Lung (tissue), 17 donors: ENCODE measurements at places on chromosomes 13 and 19. TPM values are rescaled to one million over a fixed set of nuclear protein-coding genes. Genes with fewer than 3 reads are reported as not detected.

The TEX26 gene
- polyA plus RNA-seq, result 2.5 TPM

GRCh38 chr13:20713751-20714150 lies 10.3 kb downstream of the IL17D start:
- peak; percentile 27 for DNase-seq

GRCh38 chr13:31038834-31039552 lies 106.5 kb downstream of the TEX26 start:
- no peak for DNase-seq

The SIGLEC8 gene
- polyA plus RNA-seq, result 0.28 TPM

The CCDC70 gene
- polyA plus RNA-seq, result not detected

The AKAP8L gene
- polyA plus RNA-seq, result 52.5 TPM

The SIGLEC14 gene
- polyA plus RNA-seq, result 101 TPM

The WDR87 gene
- polyA plus RNA-seq, result not detected

DNA sequence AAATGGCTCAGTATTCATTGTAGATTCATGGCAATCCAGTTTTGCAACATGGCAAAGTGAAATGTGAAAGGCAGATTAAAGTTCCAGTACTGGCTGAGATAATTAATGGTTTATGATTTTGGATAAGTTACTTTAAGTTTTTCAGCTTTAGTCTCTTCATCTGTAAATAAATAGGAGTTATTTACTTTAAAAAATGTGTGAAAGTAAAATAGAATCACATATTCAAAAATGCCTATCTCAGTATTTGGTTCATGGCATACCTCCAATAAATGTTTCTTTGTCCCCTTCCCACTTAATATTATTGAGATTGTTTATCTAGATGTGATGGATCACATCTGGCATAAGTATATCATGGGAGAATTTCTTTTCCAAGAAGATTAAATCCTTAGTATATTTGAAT lies 426.0 kb downstream of the GPC5 start:
- no peak for DNase-seq

- DNase-seq, result no peak
These were observed 15.5 kb downstream of the ZNF610 start for GRCh38 chr19:52351512-52351911.

The FSD1 gene
- polyA plus RNA-seq, result 0.63 TPM

DNA sequence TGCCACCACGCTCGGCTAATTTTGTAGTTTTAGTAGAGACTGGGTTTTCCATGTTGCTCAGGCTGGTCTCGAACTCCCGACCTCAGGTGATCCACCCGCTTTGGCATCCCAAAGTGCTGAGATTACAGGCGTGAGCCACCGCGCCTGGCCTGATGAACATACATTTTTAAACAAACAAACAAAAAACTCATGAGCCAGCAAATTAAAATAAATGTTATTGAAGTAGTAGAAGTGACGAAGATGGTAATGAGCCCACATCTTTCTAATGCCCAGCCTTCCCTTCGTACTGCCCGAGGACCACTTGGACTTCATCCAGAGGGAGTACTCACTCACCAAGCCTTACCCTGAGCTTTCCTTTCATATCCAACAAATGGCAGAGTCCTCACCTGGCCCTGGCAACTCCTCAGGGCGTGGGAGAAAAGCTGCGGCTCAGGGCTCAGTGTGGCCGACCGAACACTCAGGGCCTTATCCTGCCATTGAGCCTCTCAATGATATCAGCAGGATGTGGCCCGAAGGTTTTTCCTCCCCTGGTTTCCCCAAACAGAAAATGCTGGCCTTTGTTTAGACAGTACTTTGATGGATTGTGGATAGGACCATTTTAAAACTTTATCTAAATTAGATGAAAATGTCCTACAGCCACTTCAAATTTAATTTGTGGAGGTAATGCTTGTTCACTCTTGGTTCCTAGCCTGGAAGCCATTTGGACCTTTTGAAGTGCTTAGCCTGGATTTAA lies 22.8 kb upstream of the ABCC4 start:
- DNase-seq, result no peak

DNA sequence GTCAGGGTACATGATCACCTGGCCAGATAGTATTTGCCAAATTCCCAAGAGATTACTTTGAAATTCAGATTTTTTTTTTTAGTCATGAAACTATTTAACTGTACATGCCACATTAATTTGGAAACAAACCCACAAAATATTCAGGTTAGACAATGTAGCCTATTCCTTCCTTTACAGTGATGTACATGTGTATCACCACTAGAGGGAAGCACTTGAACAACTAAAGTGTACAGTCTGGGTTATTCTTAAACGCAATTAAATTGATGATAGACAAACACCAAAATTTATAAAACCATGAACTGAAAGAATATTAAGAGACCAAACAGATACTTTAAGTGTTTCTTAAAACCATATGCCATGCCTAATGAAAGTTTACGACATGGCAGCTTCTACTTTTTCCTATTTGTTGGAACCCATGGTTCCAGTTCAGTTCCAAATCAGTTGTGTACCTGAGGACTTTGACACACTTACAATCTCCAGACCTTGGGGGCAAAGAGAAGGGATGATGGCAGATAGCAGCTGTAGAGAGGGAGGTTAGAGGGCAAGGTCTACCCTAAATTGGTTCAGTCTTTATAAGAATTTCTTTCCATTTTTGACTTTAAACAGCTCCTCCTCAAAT lies 52.8 kb downstream of the TNFSF13B start:
- DNase-seq, result peak; percentile 54

The GGN gene
- polyA plus RNA-seq, result 0.33 TPM

- DNase-seq, result no peak
These were observed 1.8 kb upstream of the MBNL2 start for GRCh38 chr13:97220151-97220900.

GRCh38 chr13:49840266-49840665 lies 47.8 kb upstream of the KPNA3 start:
- DNase-seq, result no peak

The IGFL1 gene
- not detected for polyA plus RNA-seq

The LHFPL6 gene
- 31.8 TPM for polyA plus RNA-seq

DNA sequence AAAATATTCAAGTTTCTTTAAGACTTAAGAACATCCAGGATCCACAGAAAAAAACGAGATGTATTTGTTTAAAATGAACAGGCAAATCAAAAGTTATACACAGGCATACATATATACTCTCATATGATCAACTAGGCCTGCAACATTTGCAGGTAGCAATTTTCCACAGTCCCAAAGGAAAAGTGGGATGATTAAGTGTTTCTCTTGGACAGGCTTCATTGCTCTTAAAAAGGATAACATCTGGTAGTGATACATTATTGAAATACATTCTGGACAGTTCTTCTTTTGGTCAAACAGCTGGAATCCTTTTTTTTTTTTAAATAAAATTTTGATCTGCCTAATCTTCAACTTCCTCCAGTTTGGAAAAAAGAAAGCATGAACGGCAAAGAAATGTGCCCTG lies 114.8 kb upstream of the TDRD3 start:
- no peak for DNase-seq

DNA sequence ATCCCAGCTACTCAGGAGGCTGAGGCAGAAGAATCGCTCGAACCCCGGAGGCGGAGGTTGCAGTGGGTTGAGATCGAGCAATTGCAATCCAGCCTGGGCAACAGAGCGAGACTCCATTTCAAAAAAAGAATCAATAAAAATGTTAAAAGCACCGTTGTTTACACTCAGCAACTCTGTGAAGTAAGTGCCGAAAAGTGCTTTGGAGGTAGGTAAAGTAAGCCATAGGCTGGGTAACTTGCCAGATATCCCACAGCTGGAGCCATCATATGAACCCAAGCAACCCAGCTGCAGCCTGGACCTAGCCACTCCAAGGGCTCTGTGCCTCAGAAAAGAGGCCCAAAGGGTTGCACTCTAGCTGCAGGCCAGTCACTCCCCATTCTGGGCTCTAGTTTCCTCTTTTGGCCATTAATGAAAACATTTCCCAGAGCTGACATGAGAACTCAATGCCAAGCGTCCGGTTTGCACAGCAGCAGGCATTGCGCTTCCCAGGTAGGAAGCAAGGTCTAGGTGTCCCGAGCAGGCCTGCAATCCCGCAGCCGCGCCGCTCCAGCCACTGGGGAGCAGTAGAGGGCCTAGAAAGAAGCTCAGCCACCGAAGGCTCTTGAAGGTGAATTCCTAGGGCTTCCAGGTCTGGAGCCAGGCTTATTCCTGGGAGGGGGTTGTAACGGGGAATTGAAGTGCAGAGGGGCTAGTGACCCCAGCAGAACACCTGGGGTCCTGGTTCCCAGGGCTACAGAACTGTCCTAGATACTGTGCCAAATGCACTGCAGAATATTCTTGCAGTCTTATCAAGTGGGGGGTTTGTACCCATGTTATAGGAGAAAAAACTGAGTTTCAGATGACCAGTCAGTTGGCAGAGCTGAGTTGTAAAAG lies 4.1 kb upstream of the CD79A start:
- peak; percentile 76 for DNase-seq

- peak; percentile 13 for DNase-seq
These were observed 260.9 kb downstream of the MTUS2 start for GRCh38 chr13:29081036-29081435.

The FBL gene
- 253 TPM for polyA plus RNA-seq

DNA sequence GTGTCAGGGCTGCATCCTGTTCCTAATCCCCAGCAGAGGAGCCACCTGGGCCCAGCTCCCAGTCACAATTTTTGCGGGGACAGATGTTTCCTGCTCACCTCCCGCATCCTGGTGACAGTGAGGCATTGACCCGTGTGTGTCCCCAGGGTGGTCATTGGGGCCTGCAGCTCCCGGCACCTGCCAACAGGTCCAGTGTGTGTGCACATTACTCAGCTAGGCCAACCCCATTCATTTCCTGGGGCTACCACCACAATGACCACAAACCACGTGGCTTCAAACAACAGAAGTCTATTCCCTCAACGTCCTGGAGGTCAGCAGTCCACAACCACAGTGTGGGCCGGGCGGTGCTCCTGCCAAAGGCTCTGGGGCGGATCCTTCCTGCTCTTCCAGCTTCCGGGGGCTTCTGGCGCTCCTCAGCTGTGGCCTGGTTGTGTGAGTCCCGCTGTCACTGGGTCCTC lies 11.9 kb upstream of the F2RL3 start:
- DNase-seq, result no peak

- DNase-seq, result no peak
These were observed 13.0 kb downstream of the FAM124A start for GRCh38 chr13:51235186-51235585.

- DNase-seq, result peak; percentile 41
These were observed 2.8 kb downstream of the IQCN start for GRCh38 chr19:18271433-18271841.

- peak; percentile 34 for DNase-seq
These were observed 1.8 kb upstream of the KCTD15 start for GRCh38 chr19:33794683-33795369.

The ADPRHL1 gene
- polyA plus RNA-seq, result 0.83 TPM

DNA sequence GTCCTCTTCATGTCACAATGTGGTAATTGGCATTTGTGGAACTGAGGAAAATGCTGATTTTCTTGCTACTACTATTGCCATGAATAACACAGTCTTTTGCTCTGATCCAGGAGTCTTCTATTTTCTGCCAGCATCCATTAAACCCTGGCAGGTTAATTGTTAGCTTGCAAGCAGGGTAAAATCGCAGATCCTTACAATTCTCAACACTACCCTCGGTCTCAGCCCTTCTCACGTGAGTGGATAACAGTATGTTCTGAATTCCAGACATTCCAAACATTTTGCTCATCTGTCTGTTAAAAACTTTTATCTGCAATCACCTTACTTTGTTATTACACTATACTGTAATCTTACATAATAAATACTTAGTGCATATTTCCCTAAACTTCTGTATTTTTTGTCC lies 251.3 kb upstream of the ATXN8OS start:
- DNase-seq, result no peak

The RXFP2 gene
- polyA plus RNA-seq, result not detected

DNA sequence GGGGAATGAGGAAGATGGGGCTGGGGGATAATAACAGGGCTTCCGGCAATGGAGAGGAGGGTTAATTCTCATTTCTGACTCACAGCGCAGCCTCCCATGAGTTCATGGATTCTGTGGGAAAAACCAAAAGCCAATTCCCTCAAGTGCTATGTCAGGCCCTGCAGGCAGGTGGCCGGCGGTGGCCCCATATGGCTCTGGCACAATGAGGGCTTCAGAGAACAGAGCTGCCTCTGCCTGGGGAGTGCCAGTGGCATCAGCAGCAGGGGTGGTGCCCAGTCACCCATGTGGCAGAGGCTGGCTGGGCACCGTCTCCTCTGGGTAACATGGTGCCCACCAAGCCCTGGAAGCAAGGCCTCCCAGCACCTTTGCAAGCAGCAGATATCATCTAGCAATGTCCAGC lies 69.1 kb downstream of the ALOX5AP start:
- DNase-seq, result no peak

The ZNF576 gene
- polyA plus RNA-seq, result 9.8 TPM

The CASP14 gene
- polyA plus RNA-seq, result not detected

GRCh38 chr13:46158983-46159382 lies 23.0 kb downstream of the LCP1 start:
- no peak for DNase-seq

- no peak for DNase-seq
These were observed 56.6 kb downstream of the TBC1D4 start for GRCh38 chr13:75425216-75426009.

The SLC10A2 gene
- not detected for polyA plus RNA-seq

- peak; percentile 31 for DNase-seq
These were observed at the start of gene APOE for GRCh38 chr19:44905437-44906160. Gene APOE (plus strand): TSS chr19:44905796. CDS start chr19:44906625, 829 bp downstream.

- DNase-seq, result no peak
These were observed 1774.1 kb upstream of the PCDH20 start for GRCh38 chr13:63189712-63190111.

DNA sequence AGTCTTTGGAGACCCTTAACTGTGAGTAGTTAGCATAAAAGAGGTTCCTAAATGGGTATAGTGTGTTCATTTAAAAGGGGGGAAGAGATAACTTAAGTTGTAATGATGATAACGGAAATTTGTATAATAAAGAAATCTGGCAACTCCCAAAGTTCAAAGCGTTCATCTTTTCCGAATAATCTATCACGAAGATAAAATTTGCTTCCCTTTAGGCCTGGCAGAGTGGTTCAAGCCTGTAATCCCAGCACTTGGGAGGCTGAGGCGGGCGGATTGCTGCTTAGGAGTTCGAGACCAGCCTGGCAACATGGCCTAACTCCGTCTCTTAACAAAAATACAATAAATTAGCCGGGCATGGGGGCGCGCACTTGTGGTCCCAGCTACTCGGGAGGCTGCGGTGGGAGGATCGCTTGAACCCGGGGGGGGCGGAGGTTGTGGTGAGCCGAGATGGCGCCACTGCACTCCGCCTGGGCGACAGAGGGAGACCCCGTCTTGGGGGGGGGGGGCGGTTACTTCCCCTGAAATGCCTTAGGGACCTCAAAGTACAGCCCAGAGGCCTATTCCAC lies 934 bp downstream of the N4BP2L2 start:
- peak; percentile 33 for DNase-seq

DNA sequence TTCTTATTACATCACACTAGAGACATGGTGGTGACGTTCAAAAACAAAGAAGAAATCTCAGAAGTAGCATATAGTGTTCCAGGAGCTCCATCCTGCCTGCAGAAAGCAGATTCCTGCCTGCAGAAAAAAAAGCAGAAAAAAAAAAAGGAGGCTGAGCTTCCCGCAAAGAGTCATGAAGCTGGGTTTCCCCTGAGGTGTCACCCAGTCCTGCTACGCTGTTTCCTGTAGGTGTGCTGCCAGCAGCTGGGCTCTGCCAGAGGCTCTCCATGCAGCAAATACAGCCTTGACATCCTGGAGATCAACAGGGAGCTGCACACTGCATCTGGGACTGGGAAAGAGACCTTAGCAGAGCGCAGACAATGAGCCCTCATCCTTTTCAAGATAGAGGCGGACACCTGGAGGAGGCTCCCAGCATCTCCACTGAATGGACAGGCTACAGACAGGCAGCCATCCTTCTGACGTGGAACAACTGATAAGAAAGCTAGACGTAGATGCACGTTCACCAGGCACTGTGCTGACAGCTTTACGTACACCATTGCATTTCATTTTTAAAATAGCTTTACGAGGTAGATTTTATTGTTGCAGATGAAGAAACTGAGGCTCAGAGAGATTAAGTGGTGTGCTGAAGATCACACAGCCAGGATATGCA lies 350.9 kb downstream of the FOXO1 start:
- DNase-seq, result no peak
